ENCODE measurements at places on chromosomes 6 and 20.

GRCh38 chr6:125149256-125150144 lies 4.1 kb upstream of the TPD52L1 start:
- DNase-seq = no peak

- DNase-seq = no peak
These were observed 116.6 kb upstream of the CEP162 start for GRCh38 chr6:84344005-84344404.

DNA sequence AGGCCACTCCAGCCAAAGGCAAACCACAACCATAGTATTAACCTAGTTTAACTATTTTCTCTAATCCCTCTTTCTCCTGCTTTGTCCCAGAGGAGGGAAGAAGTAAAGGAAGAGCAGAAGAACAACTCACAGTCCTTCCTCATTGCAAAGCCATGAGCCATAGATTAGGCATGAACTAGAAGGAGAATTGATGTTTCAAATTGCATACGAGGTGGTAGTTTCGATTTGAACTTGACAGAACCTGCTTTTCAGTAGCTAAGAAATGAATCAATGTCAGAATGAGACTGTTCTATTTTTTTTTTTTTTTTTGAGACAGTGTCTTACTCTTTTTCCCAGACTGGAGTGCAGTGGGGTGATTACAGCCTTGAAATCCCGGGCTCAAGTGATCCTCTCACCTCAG lies 48.3 kb downstream of the PROKR2 start:
- no peak for DNase-seq

DNA sequence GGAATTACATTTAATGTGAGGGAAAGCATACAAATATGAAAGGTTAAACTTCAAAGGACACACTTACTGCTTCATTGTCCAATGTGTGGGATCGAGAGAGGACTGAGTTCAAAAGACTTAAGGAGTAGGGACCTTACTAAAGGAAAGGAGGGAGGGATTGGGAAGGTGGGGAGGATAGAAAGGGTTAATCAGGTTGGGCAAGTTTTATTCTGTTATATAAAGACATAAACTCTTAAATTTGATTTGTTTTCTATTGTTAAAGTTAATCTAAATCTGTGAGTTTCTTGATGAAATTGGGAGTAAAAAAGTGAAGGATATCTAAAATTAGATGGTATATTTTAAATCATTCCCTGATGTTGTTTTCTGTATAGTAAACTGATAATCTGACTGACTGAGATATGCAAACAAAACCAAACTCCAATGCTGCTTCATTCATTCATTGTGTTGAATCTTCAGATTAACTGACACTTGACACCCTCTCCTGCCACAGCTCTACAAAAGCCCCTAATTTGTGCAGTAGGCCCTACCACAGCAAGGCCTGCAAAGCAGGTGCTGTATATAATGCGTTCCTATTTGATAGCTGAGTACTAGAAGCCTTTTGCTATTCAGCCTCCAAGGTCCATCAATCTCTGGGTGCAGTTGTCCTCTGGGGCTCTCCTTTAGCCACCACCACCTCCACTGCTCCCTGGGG lies 1.3 kb upstream of the UBE2J1 start:
- DNase-seq = no peak

DNA sequence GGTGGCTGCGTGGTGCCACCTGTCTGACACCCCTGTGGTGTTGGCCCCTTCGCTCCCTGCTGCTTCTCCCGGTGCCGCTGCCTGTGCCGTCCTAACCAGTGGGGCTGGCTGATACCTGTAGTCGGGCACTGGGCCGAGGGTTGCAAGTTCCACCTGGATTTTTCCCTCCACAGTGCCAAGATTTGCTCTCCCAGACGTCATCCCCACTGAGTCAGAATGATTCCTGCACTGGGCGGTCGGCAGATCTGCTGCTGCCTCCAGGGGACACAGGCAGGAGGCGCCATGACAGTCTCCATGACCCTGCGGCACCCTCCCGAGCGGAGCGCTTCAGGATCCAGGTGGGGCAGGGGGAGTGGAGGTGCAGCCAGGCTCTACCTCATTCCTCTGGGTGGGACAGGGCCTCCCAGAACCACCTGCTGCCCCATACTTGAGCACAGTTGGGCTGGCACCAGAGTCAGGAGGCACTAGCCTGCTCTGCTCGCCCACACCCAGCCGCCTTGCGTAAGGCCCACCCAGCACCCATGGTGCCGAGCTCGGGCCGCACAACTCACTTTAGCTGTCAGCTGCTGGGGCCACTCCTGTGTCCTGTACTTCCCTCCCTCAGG lies 60.2 kb downstream of the TCP11 start:
- DNase-seq = no peak
